Stimulated activated CD8-positive, alpha-beta memory T cell treated with anti-CD3 and anti-CD28 coated beads, Interleukin-7, amount 100 ng/mL, for 1 hour (primary cell): ENCODE measurements at places on chromosomes 2 and 18.

DNA sequence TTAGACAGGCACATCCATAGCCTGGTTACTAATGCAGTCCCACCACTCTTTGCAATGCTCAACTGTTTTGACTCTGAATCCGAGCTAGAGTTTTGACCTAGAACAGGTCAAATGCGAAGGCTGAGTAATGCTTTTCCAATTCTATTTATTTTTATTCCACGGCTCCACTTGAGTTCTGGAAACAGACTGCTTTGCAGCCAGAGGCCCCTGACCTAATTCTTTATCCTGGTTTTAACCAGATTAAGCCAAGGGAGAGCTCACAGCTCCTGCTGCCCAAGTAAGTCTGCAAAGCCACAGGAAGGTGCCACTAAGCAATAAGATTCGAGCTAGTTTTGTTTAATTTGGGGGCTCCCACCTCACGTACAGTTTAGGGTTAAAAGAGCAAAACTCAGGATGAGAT lies 51.4 kb downstream of the MREG start:
- no peak for DNase-seq

DNA sequence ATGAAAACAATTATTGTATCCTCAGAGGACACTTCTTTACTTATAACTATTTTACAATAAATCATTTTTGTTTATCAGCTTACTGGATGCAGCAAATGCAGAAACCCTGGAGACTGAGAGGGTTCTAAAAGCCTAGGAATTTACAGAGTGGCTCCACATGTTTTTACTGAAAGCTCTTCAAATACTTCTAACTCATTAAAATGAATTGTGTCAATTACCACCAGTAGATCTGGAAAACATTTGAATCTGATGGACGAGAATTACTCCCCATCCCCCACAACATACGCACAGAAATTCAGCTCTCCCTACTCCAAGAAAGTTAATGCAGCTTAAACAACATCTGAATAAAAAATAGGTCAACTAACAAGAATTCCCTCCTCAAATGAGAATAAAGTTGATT lies 319.8 kb upstream of the FIGN start:
- no peak for DNase-seq

DNA sequence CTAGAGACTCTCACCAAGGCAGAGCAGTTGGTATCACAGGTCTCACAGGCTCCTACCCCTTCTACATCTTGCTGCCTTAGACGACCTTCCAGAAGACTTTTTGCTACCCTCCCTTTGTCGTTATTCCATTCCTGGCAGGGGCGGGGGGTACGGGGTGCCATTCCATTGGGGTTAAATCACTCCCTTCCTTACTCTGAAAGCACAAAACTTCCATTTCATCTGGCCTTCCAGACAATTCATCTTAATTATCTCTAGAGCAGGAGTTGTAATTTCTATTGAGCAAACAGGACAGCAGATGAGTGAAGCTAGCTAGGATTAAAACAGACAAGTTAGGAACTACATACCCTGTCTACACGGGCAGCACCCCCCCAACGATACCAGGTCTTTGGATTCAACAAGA lies 276.2 kb upstream of the TANK start:
- DNase-seq: no peak

GRCh38 chr2:64812285-64812684 lies 158.6 kb upstream of the SERTAD2 start:
- no peak for DNase-seq

DNA sequence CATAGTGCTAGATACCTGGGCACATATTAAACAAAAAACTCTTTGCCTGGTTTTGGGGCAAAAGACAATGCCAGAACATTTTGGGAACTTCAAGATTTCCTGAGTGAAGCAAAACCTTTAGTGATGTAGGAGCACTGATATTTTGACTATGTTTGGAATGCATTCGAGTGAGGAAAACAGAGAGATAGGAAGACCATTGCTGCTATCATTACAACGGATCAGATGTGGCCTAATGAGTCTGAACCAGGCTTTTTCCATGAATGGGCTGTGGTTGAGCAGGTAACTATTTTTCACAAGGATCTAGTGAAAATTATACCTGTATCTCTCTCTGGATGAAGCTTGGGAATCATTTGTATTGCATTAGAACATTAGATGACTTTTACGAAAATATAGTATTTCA lies 562.2 kb downstream of the DCC start:
- DNase-seq: no peak

- DNase-seq: no peak
Measured at GRCh38 chr18:49621301-49621700, 59.4 kb downstream of the LIPG start.

- DNase-seq: no peak
Measured at GRCh38 chr2:46195819-46196218, 101.4 kb upstream of the EPAS1 start.

GRCh38 chr2:189348369-189348768 lies 92.9 kb upstream of the WDR75 start:
- DNase-seq: no peak

GRCh38 chr18:54712758-54713157 lies 115.5 kb upstream of the RAB27B start:
- DNase-seq: no peak

- no peak for DNase-seq
Measured at GRCh38 chr2:170394641-170395387, 216.9 kb downstream of the MYO3B start.

- DNase-seq: no peak
Measured at GRCh38 chr2:110126906-110127305, 11.3 kb upstream of the MALL start.

GRCh38 chr2:10064932-10065772 lies 15.1 kb downstream of the CYS1 start:
- no peak for DNase-seq

DNA sequence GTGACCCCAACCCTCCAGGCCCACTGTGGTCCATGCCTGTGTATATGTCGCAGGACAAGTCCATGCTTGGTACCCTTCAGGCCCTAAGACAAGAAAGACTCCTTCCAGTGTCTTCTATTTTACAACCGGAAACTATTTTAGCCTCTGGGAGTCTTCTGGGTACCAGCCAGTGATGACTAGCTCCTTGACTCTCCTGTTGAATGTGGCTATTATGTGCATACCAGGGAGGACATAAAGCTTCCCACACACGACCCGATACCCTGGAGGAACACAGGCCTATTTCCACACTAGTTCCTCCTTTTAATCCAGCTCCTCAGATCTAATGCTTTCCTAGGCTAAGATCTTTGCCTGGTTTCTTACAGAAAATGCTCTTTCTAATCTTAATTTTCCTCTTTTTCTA lies 178.1 kb downstream of the NCKAP5 start:
- DNase-seq: no peak

DNA sequence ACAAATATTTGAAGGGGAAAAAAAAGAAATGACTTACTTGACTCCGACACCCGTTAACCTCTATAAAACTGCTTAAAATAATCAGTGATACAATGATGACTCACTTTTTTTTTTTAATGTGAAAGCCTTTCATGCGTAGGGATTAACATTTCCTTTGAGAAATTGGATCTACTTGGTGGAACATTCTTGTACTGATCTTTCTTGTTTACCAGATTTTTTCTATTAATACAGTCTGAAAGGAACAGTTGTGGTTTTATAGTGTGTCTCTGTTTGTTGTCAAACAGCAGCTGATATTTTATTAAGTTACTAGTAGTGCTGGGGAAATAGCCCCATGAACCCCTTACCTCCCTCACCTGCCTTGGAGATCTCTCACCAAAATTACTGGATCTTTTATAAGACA lies 40.2 kb upstream of the NEB start:
- no peak for DNase-seq

- no peak for DNase-seq
Measured at GRCh38 chr2:133975135-133975534, 278.7 kb upstream of the MGAT5 start.

- DNase-seq: no peak
Measured at GRCh38 chr2:29405266-29405665, 290.1 kb downstream of the CLIP4 start.

GRCh38 chr2:133780099-133780996 lies 212.1 kb upstream of the NCKAP5 start:
- no peak for DNase-seq

DNA sequence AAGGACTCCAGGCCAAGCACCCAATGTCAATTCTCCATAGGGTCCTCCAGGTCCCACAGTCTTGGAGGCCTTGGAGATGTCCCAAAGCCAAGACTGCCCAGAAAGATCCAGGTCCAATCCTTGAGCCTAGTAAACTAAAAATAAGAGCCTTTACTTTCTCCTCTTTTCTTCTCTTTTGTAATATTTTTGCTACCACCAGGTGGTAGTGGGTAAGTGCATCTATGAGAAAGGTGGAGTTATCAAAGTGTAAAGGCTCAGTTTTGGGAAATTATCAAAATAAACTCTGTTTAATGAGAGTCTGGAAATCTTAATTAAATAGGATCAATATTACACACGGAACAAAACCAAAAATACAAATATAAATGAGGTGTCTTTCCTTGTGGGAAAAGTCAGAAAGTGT lies 276.4 kb downstream of the ALK start:
- DNase-seq: no peak

- DNase-seq: no peak
Measured at GRCh38 chr2:15112216-15112615, 448.9 kb downstream of the NBAS start.

DNA sequence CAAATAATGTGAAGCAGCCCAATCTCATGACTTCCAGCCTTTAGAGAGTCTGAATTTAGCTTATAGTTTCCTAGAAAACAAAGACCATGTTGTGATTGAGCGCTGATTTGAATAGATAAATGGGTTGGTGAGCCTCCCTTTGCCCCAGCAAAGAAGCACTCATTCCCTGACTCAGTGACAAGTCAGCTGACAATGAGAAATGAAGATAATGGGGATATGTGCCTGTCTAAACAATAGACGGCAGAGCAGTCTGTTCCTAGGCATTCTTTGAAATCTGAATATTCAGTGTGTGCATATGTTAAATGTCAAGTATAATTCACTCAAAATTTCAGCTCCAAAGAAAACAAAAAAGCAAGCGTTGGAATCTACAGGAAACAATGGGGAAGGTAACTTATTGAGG lies 34.8 kb upstream of the LINC00305 start:
- DNase-seq: no peak

DNA sequence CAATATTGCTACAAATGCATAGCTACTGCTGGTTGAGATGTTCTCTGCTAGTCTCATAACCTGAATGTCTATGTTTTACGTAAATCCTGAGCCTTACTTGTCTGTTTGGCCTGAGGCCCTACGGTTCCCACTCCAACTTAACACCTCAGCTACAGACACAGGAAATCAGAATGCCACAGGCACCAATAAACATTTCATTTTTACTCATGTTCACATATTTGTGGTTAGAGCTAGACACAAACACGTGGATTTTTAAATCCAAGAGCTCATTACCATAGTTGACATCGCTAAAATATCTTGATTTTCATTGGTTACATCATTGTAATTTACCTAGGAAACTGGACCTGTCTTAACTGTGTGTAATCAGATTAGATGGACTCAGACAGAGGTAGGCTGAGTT lies 263.8 kb upstream of the CDH19 start:
- no peak for DNase-seq

DNA sequence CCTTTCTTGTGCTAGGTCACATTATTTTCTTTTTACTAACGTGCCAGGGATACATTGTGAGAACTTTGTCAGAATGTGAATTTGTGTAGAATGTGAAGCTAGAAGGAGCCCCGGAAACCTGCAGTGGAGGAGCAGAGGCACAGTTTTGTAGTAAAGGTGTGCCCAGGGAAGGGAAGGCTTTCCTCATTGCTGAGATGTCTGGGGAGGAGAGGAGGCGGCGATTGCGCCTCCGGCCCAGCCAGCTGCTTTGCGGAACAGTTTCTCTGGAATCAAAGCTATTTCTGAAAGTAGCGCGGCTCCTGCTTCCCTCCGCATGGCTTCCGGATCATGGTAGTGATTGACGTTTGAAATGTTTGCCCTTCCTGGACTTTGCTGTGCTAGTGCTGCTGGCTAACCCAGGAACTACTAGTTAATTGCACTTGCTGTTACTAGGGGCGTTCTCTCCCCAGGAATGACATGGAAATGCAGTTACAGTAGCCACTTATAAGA lies 83.1 kb upstream of the RBM44 start:
- DNase-seq: no peak

GRCh38 chr18:2998644-2999043 lies 14.3 kb downstream of the LPIN2 start:
- no peak for DNase-seq

DNA sequence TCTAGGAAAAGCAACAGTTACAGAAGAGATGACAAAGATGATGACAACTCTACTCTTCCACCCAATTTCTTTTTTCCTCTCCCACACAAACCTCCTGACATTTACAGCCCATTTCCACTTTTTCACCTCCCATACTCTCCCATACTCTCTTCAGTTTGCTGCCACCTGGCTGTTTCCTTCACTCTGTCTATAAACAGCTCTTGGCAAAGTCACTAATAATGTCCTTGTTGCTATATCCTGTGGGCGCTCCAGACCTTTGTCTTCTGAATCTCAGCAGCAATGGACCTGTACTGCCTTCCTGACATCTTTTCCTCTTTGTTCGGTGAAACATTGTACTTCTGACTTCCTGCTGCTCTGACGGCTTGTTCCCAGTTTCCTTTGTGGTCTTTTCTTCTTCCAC lies 60.7 kb upstream of the CAVIN2 start:
- no peak for DNase-seq

DNA sequence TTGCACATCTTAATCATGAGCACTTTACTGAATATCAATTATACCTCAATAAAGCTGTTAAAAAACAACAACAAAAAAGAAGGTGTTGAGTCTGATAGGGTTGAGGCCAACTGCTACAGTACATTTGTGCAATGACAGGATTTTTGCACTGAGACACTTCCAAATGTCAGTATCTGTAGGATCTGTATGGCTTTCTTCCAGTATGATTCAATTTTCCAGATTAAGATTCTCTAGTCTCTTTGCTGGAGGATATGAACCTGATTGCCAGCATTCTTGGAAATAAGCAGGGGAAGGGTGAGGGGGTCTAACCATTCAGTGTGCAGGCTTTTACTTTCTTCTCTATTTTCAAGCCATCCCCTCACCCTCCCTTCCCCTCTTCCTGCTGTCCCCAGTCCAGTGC lies 85.1 kb downstream of the SEMA4F start:
- no peak for DNase-seq

DNA sequence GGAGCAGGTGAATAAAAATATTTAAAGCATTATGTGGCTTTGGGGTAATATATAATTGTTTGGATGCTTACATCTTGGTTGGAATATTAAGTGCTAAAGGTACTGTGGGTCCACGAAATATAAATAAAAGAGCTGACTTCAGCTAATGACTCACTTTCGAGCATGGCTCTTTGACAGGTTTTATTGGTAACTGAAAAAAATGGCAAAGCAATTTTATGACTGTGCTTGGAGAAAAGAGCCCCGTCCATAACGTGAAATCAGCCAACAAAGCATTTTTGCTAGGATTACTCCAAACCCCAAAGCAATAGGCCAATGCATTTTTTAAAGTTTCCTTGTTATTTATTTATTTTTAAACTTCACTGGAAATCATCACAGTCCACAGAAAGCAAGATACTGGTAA lies 397.2 kb upstream of the CDH19 start:
- DNase-seq: no peak

- no peak for DNase-seq
Measured at GRCh38 chr18:77102259-77103040, 30.1 kb downstream of the MBP start.

- no peak for DNase-seq
Measured at GRCh38 chr18:47881752-47882455, 48.6 kb downstream of the SMAD2 start.

- no peak for DNase-seq
Measured at GRCh38 chr2:160910681-160911080, 249.5 kb upstream of the TANK start.

- DNase-seq: no peak
Measured at GRCh38 chr2:241542278-241542605, 16.3 kb upstream of the BOK start.

GRCh38 chr2:203867561-203868200 lies at the start of gene CTLA4:
TSS of gene CTLA4 (plus strand) at chr2:203867771. CDS start at chr2:203867943, 172 bp downstream.
- no peak for DNase-seq

- DNase-seq: no peak
Measured at GRCh38 chr2:26639685-26640243, 1.4 kb downstream of the CIB4 start.
